ENCODE measurements at places on chromosomes 4 and X.

GRCh38 chrX:50618788-50619558 lies 148.3 kb upstream of the DGKK start:
- DNase-seq, result no peak

GRCh38 chrX:74395556-74395955 lies 25.7 kb upstream of the SLC16A2 start:
- no peak for DNase-seq

DNA sequence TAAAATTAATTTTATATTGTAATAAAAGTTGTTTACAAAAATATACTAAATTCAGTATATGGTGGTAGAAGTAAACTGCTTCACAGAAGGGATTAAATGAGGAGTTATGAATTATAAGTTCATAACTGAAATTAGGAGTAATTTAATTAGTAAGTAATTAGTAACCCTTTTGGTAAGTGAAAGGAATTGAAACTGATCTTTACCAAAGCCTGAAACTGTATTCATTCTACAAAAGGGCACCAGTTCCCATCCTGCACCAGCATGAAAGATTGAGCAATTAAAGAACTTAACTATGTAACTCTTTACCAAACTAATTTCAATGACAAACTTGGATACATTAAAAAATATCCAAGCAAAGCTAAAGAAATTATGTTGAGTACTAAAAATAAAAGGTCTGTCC lies 8.2 kb downstream of the MED14 start:
- DNase-seq, result no peak

- no peak for DNase-seq
Measured at GRCh38 chr4:73705056-73705432, 35.3 kb upstream of the CXCL8 start.

- no peak for DNase-seq
Measured at GRCh38 chr4:26029568-26030131, 115.6 kb downstream of the SMIM20 start.

- DNase-seq, result peak; percentile 43
Measured at GRCh38 chr4:187606581-187606980, 389.0 kb upstream of the ZFP42 start.

DNA sequence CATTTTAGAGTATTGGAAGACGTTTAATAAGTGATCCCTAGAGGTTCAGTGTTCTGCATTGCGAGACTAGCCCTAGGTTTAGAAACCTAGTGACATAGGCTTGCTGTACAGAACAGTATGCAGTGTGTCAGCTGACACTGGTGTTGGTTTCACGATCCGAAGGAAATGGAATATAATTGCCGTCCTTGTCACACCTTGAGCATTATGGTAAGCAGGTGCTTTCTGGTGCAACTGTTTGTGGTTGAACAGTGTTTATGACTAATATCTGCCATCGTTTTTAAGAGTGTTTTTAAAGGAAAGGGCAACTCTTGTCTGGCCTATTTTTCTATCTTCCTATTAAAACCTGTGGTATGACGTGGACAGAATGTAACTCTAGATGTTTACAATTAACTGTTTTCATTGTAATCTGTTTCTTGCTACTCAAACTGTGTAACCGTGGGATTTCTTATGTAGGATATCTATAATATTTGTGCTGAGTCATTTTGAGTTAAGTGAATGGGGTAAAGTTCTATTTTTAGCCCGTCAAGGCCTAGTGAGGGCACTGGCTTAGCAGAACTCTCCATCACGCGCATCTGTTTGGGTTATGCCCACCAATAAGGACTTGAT lies 53.8 kb upstream of the TBC1D14 start:
- peak; percentile 48 for DNase-seq

DNA sequence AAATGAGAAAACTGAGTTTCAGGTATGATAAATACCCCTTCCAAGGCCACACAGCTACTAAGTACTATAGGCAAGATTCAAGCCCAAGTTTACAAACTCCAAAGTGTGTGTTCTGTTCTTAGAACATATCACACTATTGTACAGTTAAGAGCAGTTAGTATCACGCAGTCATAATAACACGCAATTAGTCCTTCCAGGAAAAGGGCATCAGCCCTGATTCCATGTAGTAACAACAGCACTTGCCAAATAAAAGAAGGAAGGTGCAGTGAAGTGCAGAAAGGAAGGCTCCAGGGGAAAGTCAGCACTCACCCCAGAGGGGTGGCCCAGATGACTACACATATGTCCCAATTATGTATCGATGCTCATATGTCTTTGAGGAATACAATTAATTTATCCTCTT lies 4.4 kb downstream of the TASL start:
- peak; percentile 36 for DNase-seq

GRCh38 chr4:12724510-12724909 lies 759.6 kb downstream of the RAB28 start:
- DNase-seq, result peak; percentile 43

GRCh38 chr4:147118528-147118927 lies 172.9 kb upstream of the TTC29 start:
- DNase-seq, result no peak

- DNase-seq, result no peak
Measured at GRCh38 chr4:114911111-114911510, 202.3 kb downstream of the NDST4 start.

DNA sequence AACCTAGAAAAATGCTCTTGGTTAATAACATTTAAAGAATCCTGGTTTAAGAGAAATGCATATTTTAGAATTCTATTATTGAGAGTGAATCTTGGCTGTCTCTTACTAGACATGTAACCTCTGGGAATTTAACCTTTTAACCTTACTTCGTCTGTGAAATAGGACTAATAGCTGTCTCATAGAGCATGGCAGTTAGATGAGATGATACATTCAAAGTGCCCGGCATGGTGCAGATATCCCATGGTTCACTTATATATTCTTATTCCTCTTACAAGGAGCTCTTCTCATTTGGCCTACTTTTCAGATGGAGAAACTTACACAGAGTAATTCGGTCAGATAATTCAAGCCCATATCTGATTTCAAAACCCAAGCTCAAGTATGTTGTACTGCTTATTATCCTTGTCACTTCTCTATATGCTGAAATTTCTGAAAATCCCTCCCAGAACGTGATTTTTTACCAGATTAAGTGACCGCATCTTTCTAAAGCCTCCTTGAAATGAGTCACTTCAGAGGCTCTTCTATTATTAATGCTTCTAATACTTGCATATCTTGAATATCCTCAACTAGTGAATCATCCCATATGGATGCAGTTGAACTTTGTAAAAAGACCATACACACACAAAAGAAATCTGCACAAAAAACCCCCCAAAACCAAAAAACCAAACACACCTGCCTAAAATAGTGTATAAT lies 4.9 kb downstream of the CDKN2AIP start:
- no peak for DNase-seq

DNA sequence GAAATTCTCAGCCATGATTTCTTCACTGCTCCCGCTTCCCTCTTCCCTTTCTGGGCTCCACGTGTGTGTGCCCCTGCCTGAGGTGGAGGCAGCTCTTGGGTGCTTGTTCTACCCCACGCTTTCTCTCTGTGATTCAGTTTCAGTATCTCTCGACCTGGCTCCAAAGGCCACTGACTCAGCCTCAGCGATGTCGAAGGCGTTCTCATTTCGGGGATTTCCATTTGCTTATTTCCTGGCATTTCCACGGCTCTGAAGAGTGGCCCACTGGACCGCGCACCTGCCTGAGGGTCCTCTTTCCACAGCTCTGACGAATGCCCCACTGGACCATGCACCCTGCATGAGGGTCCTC lies 52.4 kb downstream of the GAK start:
- no peak for DNase-seq

GRCh38 chr4:140652601-140653000 lies 83.8 kb upstream of the UCP1 start:
- DNase-seq, result no peak

DNA sequence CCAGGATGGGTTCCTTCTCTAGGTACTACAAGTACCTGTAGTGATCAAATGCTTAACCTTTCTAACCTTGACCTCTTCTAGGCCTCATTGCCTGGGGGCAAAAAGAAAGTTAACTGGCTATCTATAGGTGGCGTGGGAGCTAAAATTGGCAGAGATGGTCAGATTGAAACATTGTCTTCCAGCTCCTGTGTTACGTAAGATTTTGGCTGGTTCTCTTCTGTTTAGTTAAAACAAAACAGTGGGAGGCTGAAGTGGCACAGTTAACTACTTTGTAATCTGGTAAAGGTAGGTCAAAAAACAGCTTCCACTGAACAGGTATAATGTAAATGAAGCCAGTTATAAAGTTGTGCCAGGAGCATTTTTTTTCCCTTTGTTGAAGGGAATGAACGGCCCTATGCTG lies 115.2 kb downstream of the MBNL3 start:
- no peak for DNase-seq

DNA sequence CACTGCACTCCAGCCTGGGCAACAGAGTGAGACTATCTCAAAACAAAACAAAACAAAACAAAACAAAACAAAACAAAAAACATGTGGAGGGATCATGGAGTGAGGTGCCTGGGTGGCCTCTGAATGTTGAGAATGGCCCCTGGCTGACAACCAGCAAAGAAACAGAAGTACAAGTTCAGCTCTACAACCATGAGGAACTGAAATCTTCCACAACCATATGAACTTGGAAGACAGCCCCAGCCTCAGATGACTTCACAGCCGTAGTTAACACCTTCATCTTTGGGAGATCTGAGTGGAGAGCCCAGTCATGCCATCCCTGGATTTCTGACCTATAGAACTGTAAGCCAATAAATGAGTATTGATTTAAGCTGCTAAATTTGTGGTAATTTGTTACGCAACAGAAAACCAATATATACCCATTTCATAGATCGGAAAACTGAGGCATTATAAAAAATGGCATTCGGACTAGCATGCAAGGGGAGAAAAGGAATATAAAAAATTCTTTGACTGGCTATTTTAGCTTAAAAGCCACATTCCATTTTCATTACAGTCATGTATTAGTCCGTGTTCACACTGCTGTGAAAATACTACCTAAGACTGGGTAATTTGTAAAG lies 138.7 kb upstream of the RAPGEF2 start:
- DNase-seq, result no peak

DNA sequence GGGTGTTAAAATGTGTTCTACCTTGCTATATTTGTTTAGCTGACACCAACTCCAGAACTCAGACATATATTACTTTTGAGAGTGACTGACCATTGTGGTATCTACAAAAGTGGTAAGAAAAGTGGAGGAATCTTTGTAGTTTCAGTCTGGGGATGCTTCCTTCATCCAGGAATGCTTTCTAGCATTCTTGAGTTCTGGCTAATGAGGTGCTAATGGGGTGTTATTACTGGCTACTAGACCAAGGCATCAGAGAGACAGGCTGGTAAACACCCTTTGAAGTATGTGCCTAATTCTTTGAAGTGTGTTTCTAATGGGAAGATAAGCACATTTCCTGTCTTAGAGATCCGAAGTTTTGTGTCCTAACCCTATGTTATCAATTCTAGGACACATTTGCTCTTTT lies 310.4 kb downstream of the SPRY1 start:
- DNase-seq, result no peak

GRCh38 chr4:145278341-145279121 lies 98.1 kb upstream of the OTUD4 start:
- DNase-seq, result no peak

- peak; percentile 90 for DNase-seq
Measured at GRCh38 chr4:153466081-153466948, at the start of gene TMEM131L. TSS of gene TMEM131L (plus strand) at chr4:153466360. CDS start at chr4:153466398, 38 bp downstream.

GRCh38 chrX:65874765-65875164 lies 165.1 kb downstream of the VSIG4 start:
- no peak for DNase-seq

- peak; percentile 58 for DNase-seq
Measured at GRCh38 chr4:112153211-112153791, 8.0 kb downstream of the FAM241A start.

GRCh38 chrX:81957900-81958545 lies 756.1 kb downstream of the SH3BGRL start:
- peak; percentile 58 for DNase-seq

GRCh38 chr4:150140774-150141400 lies 62.6 kb downstream of the DCLK2 start:
- DNase-seq, result no peak

- no peak for DNase-seq
Measured at GRCh38 chr4:54228546-54228945, 547 bp upstream of the PDGFRA start.

DNA sequence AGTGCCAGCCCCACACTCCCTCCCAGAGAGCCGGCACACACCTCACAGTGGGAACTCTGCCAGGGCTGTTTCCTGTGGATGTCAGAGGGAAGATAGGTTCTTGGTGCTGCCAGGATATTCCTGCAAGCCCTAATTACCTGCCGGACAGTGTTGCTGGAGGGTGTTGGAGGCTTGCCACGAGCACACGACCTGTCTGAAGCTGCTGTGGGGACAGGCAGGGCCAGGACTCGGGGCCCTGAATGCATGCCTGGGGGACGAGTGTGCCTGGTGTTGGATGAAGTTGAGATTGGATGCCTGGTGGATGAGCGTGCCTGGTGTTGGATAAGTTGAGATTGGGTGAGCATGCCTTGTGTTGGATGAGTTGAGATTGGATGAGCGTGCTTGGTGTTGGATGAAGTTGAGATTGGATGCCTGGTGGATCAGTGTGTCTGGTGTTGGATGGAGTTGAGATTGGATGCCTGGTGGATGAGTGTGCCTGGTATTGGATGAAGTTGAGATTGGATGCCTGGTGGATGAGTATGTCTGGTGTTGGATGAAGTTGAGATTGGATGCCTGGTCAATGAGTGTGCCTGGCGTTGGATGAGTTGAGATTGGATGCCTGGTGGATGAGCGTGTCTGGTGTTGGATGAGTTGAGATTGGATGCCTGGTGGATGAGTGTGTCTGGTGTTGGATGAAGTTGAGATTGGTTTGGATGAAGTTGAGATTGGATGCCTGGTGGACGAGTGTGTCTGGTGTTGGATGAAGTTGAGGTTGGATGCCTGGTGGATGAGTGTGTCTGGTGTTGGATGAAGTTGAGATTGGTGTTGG lies 23.2 kb upstream of the UVSSA start:
- DNase-seq, result no peak

DNA sequence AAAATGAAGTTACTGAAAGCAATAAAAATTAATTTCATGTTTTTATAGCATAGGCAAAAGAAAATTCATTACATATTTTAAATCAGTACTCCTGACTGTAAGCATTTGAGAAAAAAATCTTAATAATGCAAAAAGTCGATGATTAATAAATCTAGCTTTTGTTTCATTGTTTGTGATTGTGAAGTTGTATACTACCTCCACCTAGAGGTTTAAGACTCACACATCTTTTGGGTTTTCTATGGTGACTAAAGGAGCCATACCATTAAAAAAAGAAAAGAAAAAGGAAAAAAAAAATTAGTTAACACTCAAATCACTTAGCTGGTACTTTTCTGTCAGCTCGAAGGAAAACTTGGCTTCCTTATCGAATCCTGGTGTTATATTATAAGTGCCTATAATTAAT lies 2.0 kb downstream of the GABRA2 start:
- DNase-seq, result no peak

GRCh38 chrX:96696462-96696861 lies 11.8 kb downstream of the DIAPH2 start:
- no peak for DNase-seq

- no peak for DNase-seq
Measured at GRCh38 chr4:138953961-138954371, 61.6 kb upstream of the NOCT start.

GRCh38 chrX:65948103-65948502 lies 91.8 kb downstream of the VSIG4 start:
- no peak for DNase-seq

GRCh38 chrX:46573331-46573891 lies at the start of gene CHST7:
TSS of gene CHST7 (plus strand) at chrX:46573765. CDS start at chrX:46573932, 167 bp downstream.
- peak; percentile 90 for DNase-seq
